ENCODE measurements at places on chromosomes 2 and 18. TPM values are rescaled to one million over a fixed set of nuclear protein-coding genes. Genes with fewer than 3 reads are reported as not detected.

- no peak for DNase-seq
These were observed 15.8 kb downstream of the BOLA3 start for GRCh38 chr2:74131901-74132300.

- DNase-seq = peak; percentile 27
These were observed 98.5 kb downstream of the TACR1 start for GRCh38 chr2:75100801-75101151.

DNA sequence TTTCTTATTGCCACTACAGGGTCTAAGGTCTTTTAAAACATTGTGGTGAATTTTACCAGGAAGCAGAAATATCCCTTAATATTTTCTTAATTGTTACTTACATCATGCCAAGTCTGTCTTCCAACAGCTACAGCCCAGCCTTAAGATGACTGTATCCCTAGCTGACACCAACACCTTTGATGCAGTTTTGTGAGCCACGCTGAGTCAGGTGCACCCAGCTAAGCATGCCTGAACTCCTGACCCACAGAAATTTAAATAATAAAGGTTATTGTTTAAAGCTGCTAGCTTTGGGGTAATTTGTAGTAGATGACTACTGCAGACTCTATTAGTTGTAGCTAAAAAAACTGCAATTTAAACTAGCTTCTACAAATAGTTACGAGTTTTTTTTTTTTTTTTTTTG is 1757.9 kb upstream of the LRRTM1 start:
- DNase-seq = no peak

DNA sequence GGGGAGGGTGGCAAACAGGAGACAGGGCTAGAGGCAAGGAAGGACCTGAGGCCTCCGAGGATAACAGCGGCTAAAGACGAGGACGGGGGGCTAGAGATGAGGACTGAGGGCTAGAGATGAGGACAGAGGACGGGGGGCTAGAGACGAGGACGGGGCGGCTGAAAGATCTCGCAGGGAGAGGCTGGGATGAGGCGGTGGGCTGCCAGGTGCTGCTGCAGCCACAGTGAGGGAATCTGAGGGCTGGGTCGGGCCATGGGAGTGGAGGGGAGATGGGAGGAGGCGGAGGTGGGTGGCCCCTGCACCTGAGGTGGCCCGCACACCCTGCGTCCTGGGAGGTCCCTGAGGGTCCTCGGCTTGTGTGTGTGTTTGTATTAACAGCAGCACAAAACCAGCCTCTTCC is 350.2 kb upstream of the SALL3 start:
- no peak for DNase-seq

DNA sequence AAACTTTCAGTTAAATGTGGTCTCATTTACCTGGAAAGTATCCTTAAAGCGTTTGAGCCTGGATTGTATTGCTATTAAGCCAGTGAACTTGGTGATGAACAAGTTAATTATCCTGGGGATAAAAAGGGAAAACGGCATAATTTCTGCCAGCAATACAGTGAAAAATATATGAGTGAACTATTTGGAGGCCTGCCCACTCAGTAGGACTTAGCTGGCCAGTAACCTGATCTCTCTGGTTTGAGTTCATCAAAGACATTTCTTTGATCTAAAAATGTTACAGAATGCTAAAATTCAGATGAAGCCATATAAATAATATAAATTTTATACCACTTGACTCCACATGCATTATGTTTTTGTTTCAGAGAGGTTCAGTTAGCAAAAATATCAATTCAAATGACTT is 241.1 kb upstream of the VWC2L start:
- peak; percentile 12 for DNase-seq

DNA sequence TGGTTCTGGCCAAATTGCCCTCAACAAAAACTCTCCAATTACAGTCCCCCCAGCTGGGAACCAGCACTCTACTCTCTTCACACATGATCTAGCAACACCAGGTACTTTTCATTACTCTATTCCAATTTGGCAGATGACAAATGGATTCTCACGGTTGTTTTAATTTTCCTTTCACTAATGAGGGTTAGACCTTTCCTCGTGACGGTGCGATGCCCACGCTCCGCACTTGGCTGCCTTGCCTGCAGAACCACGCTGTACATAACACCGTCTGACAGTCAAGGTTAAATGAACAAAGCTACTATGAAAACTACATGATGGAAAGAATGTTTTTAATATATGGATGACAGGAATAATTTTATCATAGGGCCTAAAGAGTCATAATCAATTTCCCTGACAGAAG is 141.5 kb downstream of the FBXO15 start:
- no peak for DNase-seq

GRCh38 chr2:238638100-238638981 is 209.5 kb upstream of the TWIST2 start:
- no peak for DNase-seq

DNA sequence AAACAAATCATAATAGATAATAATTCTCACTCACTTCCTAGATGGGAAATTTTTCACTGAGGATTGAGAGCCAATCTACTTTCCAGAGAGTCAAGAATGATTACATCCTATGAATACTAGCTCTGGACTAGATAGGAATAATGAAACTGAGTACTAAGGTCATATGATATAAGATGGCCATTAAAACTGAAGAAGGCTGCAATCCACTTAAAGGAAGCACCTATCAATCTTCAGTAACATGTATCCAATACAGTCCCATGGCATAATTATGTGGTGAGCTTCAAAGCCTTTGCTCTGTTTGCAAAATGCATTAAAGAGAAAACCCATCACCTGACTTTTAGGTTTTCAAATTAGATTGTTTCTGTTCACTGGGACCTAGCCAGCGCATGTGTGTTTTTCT is 398.0 kb upstream of the MEIS1 start:
- no peak for DNase-seq

DNA sequence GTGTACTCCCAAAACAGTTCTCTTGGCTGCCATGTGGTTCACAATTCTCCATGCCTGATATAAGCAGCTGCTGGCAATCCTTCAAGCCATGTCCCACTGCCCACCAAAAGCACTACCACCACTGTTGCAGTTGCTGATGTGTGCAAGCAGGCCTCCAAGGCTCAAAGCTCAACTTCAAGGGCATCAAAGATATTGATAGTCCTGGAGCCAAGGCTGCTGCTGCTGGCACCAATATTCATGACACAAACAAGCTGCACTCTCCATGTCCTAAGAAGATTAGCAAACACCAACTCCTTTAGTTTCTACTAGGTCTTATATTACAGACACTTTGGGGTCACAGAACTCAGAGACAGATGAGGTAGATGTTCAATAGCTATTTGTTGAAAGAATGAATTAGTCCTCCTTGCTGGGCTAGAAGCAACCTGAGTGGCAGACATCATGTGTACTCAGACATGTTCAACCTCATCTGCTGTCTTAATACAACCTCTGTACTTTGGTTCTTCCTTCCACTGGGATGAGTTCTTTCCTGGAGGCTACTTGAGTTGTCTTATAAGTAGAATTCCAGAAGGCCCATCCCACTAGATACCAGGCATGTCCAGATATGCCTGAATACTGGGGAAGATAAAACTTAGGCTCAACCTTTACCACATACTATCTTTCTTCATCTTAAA is 104.5 kb upstream of the UGP2 start:
- DNase-seq = no peak

DNA sequence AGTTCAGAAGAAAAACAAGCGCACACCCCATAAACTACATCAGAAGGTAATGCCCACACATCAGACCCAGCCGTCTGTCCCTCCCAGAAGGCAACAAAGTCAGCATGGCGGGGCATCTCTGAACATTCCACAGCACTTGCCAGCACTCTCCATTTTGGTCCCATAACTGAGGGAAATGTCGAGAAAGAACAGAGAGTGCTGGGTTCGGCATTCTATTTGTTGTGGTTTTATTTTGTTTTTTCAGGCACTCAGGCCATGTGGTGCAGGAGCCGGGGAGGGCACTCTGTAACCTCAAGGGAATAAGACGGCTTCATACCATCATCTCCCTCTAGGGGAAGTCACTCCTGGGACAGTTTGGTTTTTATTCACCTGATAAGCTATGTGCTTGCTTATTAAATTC is 156.0 kb downstream of the SEPTIN10 start:
- no peak for DNase-seq

GRCh38 chr18:29449424-29449823 is 1272.5 kb upstream of the CDH2 start:
- peak; percentile 48 for DNase-seq

- DNase-seq = no peak
These were observed 239.3 kb upstream of the SP5 start for GRCh38 chr2:170475878-170476277.

GRCh38 chr2:203533676-203534591 is 1.2 kb downstream of the RAPH1 start:
- DNase-seq = peak; percentile 89

- DNase-seq = peak; percentile 39
These were observed 33.4 kb upstream of the PNO1 start for GRCh38 chr2:68124321-68124720.

DNA sequence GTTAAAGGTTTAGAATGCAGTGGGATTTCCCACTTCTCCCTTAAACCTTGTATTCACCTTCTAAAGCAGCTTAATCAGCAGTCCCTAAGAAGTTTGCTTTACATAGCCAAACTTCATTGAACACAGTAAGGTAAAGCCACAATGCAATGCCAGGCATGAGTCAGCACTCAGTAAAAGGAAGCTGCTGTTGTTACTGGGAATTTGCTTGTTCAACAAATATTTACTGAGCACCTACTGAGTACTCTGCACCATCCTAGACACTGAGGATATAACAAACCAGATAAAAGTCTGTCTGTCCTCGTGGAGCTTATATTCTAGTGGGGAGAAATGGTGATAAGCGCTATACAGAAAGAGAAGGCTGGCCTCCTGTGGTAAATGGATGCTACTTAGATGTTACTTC is 162.7 kb downstream of the PKP4 start:
- DNase-seq = peak; percentile 52

DNA sequence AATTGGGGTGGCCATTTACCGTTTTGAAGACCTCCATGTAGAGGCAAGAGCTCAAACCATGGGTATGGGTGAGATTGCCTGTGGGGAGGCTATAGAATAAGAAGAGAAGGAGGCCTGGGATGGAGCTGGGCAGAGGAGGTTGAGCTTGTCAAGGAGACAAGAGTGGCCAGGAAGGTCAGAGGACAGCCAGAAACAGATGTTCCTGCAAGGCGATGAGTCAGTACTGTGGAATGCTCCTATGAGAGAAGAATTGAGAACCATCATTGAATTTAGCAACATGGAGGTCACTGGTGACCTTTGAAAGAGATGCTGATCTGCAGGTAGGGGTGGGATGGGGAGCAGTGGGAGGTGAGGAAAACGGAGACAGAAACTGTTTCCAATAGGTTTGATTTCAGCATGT is 3.5 kb downstream of the ACSL3 start:
- peak; percentile 80 for DNase-seq

GRCh38 chr18:76528477-76529432 is 33.7 kb upstream of the ZNF516 start:
- peak; percentile 35 for DNase-seq

DNA sequence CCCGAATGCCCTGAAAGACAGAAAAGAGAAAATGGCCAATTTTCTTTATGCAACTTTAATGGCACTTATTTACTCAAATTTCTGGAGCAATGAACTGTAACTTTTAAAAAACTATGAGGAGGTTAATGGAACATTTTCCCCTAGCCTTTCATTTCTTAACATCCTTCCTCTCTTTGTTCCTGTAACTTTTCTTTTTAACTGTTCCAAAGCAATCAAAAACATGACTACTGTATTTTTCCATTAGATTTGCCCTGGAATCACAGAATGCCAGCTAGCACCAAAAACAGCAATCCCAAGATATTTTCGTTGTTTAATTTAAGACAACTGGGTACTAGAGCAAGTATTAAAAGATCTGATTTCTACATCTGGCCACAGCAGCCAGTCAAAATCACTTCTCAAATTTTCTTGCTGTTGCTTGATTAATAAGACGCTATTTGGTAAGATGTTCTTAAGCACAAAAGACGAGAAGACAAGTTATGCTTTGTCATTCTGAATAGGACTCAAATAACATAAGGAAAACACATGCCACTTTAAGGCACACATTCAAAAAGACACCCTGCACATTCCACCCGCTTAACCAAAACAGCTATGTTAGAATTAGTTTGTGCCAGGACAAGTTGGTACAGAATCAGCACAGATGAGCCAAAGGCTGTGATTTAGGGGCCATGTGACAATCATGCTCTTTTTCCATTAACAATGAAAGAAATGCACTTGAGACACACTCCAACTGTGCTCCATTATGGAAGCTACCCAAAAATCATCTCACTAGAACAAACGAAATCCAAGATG is 3.6 kb downstream of the STARD7 start:
- DNase-seq = peak; percentile 37

DNA sequence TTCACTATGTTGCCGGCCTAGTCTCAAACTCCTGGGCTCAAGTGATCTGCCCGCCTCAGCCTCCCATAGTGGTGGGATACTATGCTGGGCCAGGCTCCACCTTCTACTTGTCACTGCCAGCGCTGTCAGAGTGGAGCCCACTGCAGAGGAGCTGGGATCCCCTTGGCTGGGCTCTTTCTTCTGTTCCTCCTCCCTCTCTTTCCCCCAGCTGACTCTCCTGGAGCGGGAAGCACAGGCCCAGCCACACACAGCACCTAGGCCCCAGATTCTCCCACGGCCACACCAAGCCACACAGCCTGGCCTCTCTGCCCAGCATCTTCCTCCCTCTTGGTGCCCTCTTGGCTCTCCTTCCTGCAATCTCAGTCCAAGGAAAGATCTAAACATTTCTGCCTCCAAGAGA is 3.7 kb upstream of the GAREM2 start:
- no peak for DNase-seq

DNA sequence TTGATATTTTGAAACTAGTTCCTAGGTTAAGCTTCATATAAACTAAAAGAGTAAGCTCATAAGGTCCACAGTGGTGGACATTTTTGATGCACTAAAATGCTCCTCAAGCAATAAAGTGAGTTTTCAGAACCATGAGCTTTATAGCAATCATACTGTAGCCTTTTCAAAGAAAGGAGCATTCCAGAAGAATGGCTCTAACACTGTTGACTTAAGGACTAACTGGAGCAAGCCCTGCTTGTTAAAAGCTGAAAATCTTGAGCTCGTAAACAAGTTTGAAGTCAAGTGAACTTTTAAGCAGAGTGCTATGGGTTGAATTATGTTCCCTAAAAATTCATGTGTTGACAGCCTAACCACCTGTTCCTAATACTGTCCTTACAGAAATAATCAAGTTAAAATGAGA is 38.0 kb downstream of the KYNU start:
- DNase-seq = no peak

- no peak for DNase-seq
These were observed 30.3 kb downstream of the NCL start for GRCh38 chr2:231433990-231434389.

MYO5B gene
- 0.16 TPM for total RNA-seq

PSMG2 gene
- 58.0 TPM for total RNA-seq

C1QL2 gene
- not detected for total RNA-seq

NAT8 gene
- not detected for total RNA-seq

ANXA4 gene
- 36.9 TPM for total RNA-seq

MROH2A gene
- total RNA-seq = under 0.01 TPM

DPP4 gene
- 203 TPM for total RNA-seq

LINC00305 gene
- total RNA-seq = not detected

XIRP2 gene
- total RNA-seq = 0.09 TPM

CFAP210 gene
- not detected for total RNA-seq

UGT1A9 gene
- total RNA-seq = not detected

FIGN gene
- 4.1 TPM for total RNA-seq

PSMA8 gene
- total RNA-seq = not detected

WNT10A gene
- total RNA-seq = not detected

CELF4 gene
- not detected for total RNA-seq

All from fibroblast of the aortic adventitia (primary cell).